ENCODE measurements at places on chromosomes 3 and 15. TPM values are rescaled to one million over a fixed set of nuclear protein-coding genes. Genes with fewer than 3 reads are reported as not detected.

Gene ANXA2
- 129 TPM for total RNA-seq

Gene KCNH8
- total RNA-seq: 3.5 TPM

Gene TRH
- 0.36 TPM for total RNA-seq

Gene TPM1
- 71.0 TPM for total RNA-seq

Gene DNAJA4
- total RNA-seq: not detected

DNA sequence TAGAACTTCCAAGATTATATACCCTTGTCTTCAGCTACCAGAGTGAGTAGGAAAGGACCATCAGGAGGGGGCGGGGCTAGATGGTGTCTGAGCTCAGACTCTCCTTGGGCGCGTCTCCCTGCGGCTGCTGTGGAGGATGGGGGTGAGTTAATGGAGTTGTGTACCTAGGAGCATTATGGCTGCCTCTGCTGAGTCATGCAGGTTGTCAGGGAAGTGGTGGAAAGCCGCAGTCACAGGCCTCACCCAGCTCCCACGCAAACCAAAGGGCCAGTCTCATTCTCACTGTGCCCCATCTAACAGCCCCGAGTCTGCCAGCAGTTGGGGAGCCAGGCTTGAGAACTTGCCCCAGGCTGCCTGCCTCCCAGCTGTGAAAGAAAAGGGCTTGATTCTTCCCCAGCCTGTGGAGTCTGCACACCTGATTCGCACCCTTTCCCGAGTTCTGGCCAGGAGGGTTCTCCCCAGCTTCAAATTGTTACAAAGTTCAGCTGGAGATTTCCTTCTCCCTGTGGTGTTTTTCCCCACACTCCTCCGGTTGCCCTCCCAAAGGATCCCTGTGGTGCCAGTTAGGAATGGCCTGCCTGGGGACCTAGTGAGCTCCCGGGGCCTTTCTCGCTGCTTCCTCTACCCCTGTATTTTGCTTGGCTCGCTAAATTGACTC is 143.3 kb downstream of the HCN4 start:
- H3K27ac ChIP-seq: peak overlapping the region; percentile 75
- no peak overlapping the region for H3K4me3 ChIP-seq
- peaks cover 10% of the 10 kb centered on the region for H3K4me1 ChIP-seq
- H3K36me3 ChIP-seq: peaks cover 49% of the 10 kb centered on the region
- no peak for DNase-seq

- no peak overlapping the region for H3K27ac ChIP-seq
- H3K4me3 ChIP-seq: no peak overlapping the region
- H3K27me3 ChIP-seq: no peaks in the 10 kb centered on the region
- no peak for DNase-seq
- no peaks in the 10 kb centered on the region for H3K4me1 ChIP-seq
Measured at GRCh38 chr15:52419494-52419893, 109.2 kb downstream of the MYO5A start.

GRCh38 chr3:23580096-23580713 is 225.6 kb upstream of the UBE2E1 start:
- no peak overlapping the region for H3K4me3 ChIP-seq
- peaks cover 15% of the 10 kb centered on the region for H3K36me3 ChIP-seq
- no peaks in the 10 kb centered on the region for H3K4me1 ChIP-seq
- DNase-seq: no peak
- no peak overlapping the region for H3K27ac ChIP-seq
- no peaks in the 10 kb centered on the region for H3K27me3 ChIP-seq

GRCh38 chr3:111621535-111621934 is 26.4 kb upstream of the ZBED2 start:
- DNase-seq: peak; percentile 42
- H3K4me3 ChIP-seq: no peak overlapping the region
- H3K27me3 ChIP-seq: no peaks in the 10 kb centered on the region
- no peaks in the 10 kb centered on the region for H3K4me1 ChIP-seq
- H3K36me3 ChIP-seq: no peaks in the 10 kb centered on the region

DNA sequence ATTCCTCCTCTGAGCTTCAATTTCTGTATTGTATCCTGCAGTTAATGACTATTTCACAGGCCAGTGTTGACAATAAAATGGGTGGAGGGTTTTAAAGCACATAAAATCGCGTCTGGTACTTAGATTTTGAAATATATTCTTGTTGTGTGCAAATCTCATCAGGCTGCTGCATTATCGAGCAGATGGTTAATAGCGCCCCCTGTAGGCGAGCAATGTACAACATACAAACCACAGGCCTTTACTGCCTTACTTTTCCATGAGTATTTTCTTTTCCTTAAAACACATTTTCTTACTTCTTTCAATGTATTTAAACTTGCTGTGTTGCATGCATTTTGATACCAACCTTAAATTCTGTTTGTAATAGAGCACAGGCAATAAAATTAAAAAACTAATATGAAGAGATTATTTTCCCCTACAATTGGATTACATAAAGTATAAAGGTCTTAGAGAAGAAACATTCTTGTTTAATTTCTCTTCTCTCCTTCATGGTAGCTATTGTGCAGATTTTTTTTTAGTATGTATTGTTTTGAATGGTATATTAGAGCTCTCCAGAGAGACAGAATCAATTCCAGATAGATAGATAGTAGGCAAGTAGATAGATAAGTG is 608.4 kb downstream of the CADM2 start:
- no peaks in the 10 kb centered on the region for H3K27me3 ChIP-seq
- H3K4me1 ChIP-seq: peaks cover 4% of the 10 kb centered on the region
- DNase-seq: peak; percentile 51
- no peak overlapping the region for H3K4me3 ChIP-seq
- H3K36me3 ChIP-seq: no peaks in the 10 kb centered on the region

- peaks cover 8% of the 10 kb centered on the region for H3K4me1 ChIP-seq
- no peak overlapping the region for H3K27ac ChIP-seq
- no peak for DNase-seq
Measured at GRCh38 chr15:42070976-42071350, 23.4 kb downstream of the PLA2G4D start.

- H3K36me3 ChIP-seq: no peaks in the 10 kb centered on the region
- H3K4me3 ChIP-seq: no peak overlapping the region
- no peaks in the 10 kb centered on the region for H3K27me3 ChIP-seq
- DNase-seq: no peak
- H3K4me1 ChIP-seq: peaks cover 19% of the 10 kb centered on the region
Measured at GRCh38 chr3:13540297-13540995, 8.5 kb upstream of the FBLN2 start.

- H3K27ac ChIP-seq: no peak overlapping the region
- no peak overlapping the region for H3K4me3 ChIP-seq
- H3K27me3 ChIP-seq: no peaks in the 10 kb centered on the region
- DNase-seq: no peak
- H3K36me3 ChIP-seq: no peaks in the 10 kb centered on the region
Measured at GRCh38 chr3:146777941-146778340, 172.8 kb upstream of the PLSCR5 start.

DNA sequence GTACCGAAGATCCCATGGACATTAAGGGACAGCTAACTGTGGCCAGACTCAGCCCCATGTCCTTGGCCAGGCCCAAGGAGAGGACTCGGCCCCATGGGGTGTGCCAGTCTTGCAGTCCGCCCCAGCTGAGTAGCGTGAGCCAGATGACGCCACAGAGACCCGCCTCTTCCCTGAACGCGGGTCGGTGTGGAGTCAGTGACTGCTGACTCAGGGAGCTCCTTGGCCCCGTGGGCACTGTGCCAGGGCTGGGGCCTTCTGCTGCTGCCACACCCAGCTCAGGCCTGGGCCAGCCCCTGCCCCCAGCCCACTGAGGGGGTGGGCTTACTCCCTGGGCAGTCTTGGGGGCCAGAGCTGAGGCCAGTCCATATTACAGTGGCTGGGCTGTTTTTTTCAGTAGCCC is 52.8 kb downstream of the PLXNA1 start:
- H3K27ac ChIP-seq: no peak overlapping the region
- no peaks in the 10 kb centered on the region for H3K27me3 ChIP-seq
- H3K4me1 ChIP-seq: peaks cover 14% of the 10 kb centered on the region

GRCh38 chr3:123341871-123342630 is 106.8 kb downstream of the ADCY5 start:
- no peak overlapping the region for H3K27ac ChIP-seq
- peaks cover 15% of the 10 kb centered on the region for H3K4me1 ChIP-seq
- no peaks in the 10 kb centered on the region for H3K27me3 ChIP-seq
- DNase-seq: no peak
- H3K36me3 ChIP-seq: no peaks in the 10 kb centered on the region
- no peak overlapping the region for H3K4me3 ChIP-seq

DNA sequence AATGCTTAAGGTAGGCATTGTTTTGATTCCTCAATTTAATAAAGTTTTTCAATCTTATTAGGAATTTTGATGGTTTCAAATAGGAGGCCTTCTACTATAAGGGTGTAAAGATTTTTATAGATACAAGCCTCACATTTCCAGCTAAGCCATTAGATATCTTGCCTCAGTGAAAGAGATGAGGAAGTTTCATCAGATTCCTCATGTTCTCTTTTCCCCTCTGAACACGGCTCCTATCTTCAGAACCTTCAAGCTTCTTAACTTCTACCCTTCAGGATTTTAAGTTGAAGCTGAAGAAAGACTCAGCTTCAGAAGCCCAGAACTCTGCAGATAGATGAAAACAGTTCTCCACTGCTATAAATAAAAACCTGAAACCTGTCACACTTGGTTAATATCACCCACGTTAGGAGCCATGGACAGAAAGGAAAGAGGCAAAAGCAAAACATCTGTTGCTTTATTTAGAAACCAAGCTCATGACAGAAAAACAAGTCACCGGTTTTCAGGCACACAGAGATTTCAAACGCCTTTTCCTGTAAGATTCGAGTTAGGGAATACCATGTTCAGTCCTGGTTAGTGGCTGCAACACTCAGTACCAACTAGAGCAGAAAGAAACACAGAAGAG is 82.2 kb upstream of the GOLGA8B start:
- no peaks in the 10 kb centered on the region for H3K36me3 ChIP-seq
- H3K4me1 ChIP-seq: no peaks in the 10 kb centered on the region
- H3K4me3 ChIP-seq: no peak overlapping the region
- peaks cover 74% of the 10 kb centered on the region for H3K27me3 ChIP-seq
- H3K27ac ChIP-seq: no peak overlapping the region
- no peak for DNase-seq

- H3K4me1 ChIP-seq: peaks cover 15% of the 10 kb centered on the region
- no peaks in the 10 kb centered on the region for H3K36me3 ChIP-seq
- H3K27me3 ChIP-seq: no peaks in the 10 kb centered on the region
Measured at GRCh38 chr3:188830893-188831292, 340.9 kb upstream of the TPRG1 start.

DNA sequence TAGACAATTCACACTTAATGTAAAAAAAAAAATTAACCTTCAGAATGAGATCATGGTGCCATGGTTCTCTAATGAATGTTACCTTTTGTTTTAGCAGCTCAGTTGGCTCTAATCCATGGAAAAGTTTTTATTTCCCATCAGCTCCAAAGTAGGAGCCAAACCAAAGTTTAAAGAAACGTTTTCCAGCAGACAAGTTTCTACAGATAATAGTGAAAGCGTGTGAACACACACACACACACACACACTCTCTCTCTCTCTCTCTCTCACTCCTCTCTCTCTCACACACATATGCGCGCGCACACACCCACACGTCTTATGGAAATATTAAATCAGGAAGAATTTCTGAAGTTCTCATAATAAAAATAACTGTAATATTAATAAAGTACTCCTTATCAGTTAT is 46.9 kb downstream of the MBNL1 start:
- peaks cover 48% of the 10 kb centered on the region for H3K4me1 ChIP-seq
- H3K36me3 ChIP-seq: no peaks in the 10 kb centered on the region
- no peak overlapping the region for H3K4me3 ChIP-seq
- no peak for DNase-seq
- no peaks in the 10 kb centered on the region for H3K27me3 ChIP-seq
- peak overlapping the region; percentile 8 for H3K27ac ChIP-seq

DNA sequence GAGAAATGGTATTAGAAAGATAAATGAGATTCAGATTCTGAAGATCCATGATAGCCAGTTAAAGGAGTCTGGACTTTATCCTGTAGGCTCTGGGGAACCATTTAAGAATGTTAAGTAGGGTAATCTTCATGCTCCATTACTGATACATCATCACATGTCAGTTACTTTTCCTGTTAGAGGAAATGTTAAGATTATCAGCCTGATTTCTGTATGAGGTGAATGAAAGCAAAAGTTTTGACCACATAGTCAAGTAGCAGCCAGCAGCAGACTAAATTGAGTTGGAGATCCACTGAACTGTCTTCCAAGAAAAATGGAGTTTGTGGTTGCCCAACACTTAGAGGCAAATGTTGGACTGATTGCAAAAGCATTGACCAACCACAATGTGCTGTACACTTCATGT is 4.7 kb upstream of the COPB2 start:
- H3K27me3 ChIP-seq: no peaks in the 10 kb centered on the region
- H3K4me1 ChIP-seq: peaks cover 19% of the 10 kb centered on the region
- H3K36me3 ChIP-seq: peaks cover under 1% of the 10 kb centered on the region
- H3K4me3 ChIP-seq: no peak overlapping the region
- no peak overlapping the region for H3K27ac ChIP-seq

Data from neural crest cell (in vitro differentiated cells).